Ammon's horn (tissue), 1 donor: ENCODE measurements at places on chromosomes 2 and 18.

- no peak for DNase-seq
Observed at GRCh38 chr2:105438104-105438929, 39.5 kb upstream of the FHL2 start.

DNA sequence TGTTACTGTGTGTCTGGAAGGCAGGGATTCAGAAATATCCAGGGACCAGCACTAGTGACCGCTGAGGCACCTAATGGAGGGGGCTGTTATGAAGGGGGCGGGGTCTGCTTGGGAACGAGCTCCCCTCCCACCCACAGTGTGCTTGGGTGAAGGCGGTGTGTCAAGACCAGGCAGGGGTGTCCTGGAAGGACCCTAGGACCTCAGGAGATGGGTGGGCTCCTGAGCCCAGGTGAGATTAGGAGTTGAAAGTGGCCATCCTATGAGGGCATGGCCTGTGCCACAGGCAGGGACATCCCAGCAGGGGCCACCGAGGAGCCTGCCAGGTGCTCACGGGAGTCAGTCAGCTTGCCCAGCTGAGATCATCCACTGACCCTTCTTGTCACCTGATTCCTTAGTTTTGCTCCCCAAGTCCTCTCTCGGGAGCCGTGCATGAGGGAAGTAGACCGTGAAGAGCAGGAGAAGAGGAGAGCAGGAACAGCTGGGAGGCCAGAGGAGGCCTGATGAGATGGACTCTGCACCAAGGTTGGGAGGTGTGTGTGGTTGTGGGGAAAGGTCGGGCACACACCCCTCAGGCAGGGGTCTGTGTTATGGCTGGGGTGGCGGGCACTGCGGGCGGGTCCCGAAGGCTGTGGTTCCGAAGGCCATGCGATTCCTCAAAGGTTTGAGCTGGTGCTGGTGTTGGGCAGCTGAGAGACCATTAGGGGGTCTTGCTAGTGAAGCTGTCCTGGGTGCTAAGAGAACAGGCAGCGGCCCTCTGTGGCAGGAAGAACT lies 180.9 kb upstream of the HS6ST1 start:
- DNase-seq, result no peak

GRCh38 chr18:35344736-35345459 lies 678 bp upstream of the ZNF24 start:
- DNase-seq, result no peak

DNA sequence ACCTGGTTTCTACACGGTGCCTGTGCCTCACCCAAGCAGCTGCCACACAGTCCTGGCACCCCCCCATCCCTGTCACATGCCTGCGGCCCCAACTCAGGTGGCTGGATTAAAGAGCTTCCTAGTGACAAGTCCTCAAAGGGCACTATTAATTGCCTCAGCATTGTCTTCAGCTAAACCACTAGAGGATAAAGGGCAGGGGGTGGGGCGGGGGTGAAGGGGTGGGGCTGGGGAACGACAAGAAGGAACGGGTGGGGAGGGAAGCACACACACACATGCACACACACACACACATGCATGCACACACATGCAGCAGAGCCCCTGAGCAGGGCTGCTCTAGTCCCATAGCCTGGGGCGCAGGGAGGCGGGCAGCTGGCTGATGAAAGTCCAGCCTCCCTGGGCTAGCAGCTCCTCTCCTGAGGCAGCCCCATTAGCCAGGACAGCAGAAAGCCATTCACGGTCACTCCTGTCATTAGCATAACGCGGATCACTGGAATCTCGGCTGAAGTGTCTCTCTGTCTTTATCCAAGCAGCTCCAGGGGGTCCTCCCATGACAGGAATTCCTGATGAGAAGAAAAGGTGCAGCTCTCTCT lies 7.4 kb upstream of the TEX261 start:
- DNase-seq, result no peak

GRCh38 chr18:61791031-61791430 lies 101.8 kb downstream of the RNF152 start:
- no peak for DNase-seq

- no peak for DNase-seq
Observed at GRCh38 chr2:12819721-12820120, 103.0 kb downstream of the TRIB2 start.

DNA sequence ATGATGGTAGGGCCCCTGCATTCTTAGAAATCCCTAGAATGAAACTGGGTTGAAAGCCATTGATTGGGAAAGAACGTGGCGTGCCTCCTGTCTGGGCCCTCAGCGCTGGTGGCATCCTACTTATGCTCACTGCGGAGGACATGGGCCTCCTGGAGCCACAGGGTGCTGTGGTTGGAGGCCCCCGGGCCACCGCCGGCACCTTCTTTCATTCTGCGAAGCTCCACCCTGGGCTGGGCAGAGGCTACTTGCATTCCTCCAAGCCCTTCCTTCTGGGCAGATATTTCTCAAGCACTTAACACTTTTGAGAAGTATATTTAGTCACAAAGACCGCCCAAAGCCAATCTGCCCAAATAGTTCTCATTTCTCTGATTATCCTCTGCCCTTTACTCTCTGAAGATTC lies 311.9 kb downstream of the MYCN start:
- DNase-seq, result no peak

- peak; percentile 25 for DNase-seq
Observed at GRCh38 chr2:178328037-178328436, 122.9 kb downstream of the PRKRA start.

DNA sequence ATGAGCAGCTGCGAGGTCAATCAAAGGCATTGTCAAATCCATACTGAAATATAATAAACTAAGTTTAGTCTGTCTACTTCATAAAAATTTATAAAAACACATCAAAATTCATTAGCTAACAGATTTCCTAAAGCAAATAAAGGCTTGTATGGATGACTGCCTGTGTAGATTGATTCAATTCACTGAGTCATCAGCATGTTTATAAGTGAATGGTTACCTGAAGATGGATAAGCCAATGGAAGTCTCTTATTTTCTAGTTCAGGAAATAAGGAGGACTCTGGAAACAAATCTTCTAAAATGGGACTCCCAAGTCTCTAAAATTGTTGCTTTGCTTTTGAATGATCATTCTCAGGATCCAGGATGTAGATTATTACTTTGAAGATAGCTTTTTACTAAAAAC lies 57.0 kb upstream of the HNRNPA3 start:
- no peak for DNase-seq

- no peak for DNase-seq
Observed at GRCh38 chr18:42475157-42475556, 520.1 kb downstream of the PIK3C3 start.
